ENCODE measurements at places on chromosomes 6 and 20.

DNA sequence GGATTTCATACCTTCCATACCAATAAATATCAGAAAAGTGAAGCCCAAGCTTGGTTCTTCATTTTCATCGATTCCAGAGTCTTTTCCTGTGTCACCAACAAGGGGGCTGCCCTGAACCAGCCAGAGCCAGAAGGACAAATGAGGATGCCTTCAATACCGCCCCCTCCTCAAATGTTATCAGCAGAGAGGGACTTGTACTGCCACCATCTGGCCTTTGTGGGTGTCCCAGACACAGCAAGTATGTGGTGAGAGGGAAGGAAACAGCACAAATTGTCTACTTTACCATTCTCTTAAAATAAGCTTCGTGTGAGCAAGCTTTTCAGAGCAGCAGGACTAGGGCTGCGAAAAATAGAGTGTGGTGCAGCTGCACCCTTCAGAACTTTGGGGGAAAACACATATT lies 165.3 kb downstream of the SOBP start:
- peak; percentile 32 for DNase-seq

GRCh38 chr6:1604158-1605003 lies 5.3 kb upstream of the FOXC1 start:
- peak; percentile 76 for DNase-seq

GRCh38 chr6:158439255-158439654 lies 120.6 kb upstream of the TMEM181 start:
- peak; percentile 80 for DNase-seq

DNA sequence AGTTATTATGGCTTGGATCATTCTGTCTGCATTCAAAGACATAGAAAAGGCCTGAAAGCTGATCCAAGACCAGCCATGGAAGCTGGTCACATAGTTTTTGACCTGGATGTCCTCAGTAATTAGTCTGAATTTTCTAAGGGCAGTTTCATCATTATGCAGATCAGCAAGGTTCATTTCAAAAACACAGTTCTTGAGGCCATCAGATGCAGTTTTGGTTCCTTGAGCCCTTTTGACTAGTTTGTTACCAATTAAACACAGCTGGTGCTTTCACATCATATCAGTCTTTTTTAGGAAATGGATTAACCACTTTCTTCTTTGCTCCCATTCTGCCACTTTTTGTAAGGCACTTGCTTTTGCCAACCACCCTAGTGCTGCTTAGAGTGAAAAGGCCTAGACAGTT lies 129.4 kb downstream of the NCOA3 start:
- DNase-seq, result no peak

DNA sequence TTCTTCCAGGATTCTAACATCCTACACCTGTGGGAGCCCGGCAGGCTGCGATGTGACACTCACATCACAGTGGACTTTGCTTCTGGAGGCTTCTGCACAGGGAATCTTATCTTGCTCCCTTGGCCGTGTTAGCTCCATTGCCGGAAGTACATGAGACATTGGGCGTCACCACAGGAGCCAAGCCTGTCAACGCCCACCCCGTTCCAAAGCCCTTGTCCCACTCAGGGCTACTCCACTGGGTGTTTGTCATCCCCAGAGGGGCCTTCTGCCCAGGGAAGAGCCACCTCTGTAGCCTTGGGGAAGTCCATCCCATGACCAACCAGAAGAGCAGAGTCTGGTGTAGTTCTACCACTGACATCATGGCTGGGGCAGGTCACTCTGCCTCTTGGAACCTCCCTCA lies 1.7 kb downstream of the RAB44 start:
- DNase-seq, result no peak

DNA sequence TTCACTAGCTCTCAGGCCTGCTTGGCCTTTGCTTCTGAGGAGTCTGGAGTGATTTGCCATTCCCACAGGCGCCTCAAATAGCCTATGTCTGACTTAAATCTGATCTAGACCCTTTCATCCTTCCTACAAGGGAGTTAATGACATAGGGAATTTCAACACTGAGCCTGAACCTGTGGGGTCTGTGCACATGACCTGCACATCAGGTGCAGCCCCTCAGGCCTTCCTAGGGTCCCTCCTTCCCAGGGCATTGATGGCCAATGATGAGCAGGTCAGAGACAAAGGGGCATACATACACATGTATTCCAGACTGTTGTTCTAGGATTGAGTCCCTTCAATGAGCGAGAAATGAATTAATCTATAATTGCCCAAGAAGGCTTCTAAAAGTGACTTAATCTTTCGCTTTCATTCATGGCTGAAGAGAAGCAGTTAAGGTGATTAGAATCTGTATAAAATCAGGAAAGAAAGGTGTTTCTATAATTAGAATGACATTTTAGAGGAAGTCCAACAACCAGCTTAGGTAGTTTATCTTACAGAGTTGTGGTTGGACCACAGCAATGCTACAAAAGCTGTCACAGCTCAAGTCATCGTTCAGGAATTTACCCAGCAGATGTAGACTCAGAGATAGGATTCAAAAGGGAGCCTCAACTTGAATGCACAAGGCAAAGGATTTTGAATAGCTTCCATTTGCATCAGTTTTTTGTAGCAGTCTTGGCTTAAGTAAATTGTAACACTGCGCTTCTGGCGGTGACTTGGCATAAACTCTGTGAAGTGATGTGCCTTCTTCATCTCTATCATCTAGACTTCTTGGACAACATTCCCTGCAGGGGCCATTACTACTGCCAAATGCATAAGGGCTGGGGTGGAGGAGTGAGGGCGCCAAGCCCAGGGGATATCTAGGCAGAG lies 27.0 kb upstream of the TBC1D7 start:
- DNase-seq, result peak; percentile 84

DNA sequence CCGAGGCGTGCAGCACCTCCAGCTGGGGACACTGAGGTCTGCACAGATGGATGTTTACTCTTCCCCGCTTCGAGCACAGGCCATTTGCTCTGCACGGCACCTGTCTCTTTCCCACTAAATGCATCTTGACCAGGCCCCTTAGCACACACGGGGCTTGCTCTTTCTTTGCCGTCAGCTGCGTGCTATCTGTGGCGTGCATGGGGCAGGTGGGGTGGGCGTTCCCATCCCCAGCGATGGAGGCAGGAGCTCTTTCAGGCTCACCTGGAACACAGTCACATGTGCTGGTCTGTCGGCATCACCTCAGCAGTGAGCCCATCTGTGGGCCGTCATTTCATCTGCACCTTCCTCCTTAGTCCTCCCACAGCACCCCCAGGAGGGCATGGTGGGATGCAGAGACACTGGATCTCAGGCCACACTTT lies 35.1 kb downstream of the RBM38 start:
- no peak for DNase-seq

GRCh38 chr6:27777614-27778355 lies 134.4 kb downstream of the OR2B2 start:
- DNase-seq, result no peak

DNA sequence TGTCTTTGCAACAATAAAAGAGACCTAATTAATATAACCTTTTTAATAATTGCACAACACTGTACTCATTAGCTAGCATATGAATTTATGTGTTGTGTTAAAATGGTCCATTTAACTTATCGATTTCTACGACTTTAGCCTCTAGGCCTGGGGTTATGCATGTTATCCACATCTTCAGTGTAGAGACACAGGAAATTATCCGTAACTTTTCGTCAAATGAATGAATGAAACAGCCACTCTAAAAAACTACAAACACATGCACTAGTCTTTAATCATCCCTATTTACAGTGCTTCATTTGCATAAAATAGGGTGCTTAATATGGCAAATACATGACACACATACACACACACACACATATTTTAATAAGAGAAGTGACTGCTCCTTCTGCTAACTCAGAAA lies 22.3 kb upstream of the LMBRD1 start:
- DNase-seq, result no peak

- DNase-seq, result no peak
Observed at GRCh38 chr6:165873976-165874375, 210.9 kb upstream of the PDE10A start.

DNA sequence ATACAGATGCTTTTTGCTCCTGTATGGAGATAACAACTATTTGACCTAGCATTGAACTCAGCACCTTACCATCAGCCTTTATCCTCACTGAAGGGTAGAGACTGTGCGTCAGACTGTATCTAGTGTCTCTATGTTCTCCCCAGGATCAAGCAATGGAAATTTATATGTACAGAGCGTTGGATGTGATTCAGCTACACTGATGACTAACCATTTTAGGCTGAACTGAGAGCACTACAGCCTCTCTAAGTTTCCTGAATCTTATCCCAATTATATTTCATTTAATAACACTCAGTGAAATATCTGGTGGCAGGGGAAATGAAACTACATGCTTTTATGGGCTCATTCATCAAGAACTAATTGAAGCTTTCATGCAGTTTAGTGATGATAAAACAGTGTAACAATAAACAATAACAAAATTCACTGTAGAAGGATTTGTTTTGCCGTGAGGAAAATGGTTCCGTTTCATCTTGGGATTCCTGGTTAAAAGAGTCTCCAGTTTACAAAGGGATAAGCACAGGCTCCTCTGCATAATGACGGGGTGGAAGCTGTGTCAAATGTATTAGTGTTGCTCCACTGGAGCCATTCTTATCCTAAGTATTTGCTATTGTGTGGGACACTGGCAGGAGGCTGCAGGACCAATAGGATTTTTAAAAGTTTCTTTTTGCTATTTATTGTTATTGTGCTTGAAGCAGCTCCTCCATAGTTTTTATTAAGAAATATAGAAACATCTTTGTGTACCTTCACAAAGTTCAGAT lies 567.6 kb upstream of the MMS22L start:
- DNase-seq, result no peak

DNA sequence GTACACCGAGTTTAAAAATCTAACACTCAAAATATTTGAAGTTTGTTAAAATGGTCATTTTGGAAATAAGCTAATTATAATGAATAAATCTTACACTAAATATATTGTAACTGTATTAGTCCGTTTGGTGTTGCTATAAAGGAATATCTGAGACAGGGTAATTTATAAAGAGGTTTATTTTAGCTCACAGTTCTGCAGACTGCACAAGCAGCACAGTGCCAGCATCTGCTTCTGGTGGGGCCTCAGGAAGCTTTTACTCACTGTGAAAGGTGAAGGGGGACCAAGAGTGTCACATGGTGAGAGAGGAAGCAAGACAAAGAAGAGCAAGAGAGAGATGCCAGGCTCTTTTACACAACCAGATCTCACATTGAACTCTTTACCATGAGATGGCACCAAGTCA lies 17.1 kb downstream of the ELOVL5 start:
- no peak for DNase-seq

GRCh38 chr20:57031867-57032355 lies 234.5 kb downstream of the BMP7 start:
- DNase-seq, result no peak

DNA sequence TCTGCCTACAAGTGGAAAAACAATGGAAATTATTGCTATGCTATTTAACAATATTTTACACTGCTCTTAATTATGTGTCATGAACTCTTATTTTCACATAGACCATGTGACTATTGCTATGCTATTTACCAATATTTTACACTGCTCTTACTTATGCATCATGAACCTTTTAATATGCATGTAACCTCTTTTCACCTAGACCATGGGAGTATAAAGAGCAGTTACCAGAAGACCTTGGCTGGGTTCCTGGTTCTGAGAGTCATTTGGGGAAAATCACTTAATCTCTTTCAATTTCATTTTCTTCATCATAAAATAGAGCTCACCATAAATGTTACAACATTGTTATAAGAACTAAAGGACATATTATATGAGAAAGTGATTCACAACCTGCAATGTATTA lies 223.8 kb upstream of the RNF217 start:
- no peak for DNase-seq

DNA sequence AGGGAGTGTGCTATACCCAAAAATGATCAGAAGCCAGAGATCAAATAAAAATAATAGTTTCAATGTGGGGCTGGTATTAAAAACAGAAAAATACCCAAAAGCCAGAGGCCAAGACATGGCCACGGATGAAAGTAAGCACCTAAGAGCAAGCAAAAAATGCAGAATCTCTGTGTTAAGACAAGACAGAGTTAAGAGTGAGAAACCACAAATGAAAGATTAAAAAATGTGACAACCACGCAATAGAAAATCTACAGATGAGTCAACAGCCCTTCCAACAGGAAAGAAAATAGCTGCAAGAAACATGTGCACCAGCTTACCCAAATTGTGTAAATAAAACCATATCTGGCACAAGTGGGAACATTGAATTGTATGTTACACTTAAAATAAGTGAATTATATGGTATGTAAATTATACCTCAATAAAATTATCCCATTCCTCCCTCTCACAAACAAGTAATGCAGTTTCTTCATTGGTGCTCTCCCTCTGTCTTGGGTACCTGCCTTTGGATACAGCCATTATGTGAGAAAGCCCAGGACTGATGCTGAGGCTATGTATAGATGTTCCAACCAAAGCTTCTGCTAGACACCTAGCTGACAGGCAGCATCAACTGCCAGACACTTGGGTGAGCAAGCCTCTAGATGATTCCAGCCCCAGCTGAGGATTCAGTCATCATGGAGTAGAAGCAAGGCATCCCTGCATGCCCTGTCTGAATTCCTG lies 55.3 kb upstream of the UFL1 start:
- DNase-seq, result no peak

DNA sequence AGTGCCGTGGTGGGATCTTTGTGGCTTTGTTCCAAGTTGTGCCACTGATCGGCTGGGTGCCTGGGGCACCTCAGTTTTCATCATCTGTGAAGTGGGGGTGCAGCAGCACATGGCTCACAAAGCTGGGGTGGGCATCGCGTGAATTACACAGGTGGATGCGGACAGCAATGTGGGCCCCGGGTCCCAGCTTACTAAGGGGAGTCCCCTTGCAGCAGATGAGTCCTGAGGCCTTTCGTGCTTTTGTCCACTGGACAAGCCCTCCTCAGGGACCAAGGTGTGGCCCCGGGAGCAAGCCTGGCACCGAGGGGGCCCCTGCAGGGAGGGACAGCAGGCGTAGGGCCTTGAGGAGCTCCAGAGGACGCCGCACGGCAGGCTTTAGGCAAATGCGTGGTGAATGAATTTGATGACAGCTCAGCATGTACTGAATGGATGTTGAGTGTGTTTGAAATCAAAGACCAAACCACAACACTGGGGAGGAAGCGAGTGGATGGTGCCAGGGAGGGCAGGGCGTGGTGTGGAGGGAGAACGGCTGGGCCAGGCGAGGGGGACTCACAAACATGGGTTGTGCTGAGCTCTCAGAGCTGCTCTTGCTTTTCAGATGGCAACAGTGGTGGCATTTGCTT lies 53.2 kb downstream of the IRF4 start:
- no peak for DNase-seq

GRCh38 chr20:11867291-11867919 lies 50.3 kb upstream of the BTBD3 start:
- peak; percentile 0 for DNase-seq

- DNase-seq, result no peak
Observed at GRCh38 chr6:1865585-1865984, 255.9 kb downstream of the FOXC1 start.

- DNase-seq, result no peak
Observed at GRCh38 chr6:56347526-56347925, 100.1 kb upstream of the COL21A1 start.

- peak; percentile 59 for DNase-seq
Observed at GRCh38 chr6:44650495-44650894, 263.0 kb downstream of the CDC5L start.

- no peak for DNase-seq
Observed at GRCh38 chr6:50952092-50952907, 133.6 kb downstream of the TFAP2B start.

DNA sequence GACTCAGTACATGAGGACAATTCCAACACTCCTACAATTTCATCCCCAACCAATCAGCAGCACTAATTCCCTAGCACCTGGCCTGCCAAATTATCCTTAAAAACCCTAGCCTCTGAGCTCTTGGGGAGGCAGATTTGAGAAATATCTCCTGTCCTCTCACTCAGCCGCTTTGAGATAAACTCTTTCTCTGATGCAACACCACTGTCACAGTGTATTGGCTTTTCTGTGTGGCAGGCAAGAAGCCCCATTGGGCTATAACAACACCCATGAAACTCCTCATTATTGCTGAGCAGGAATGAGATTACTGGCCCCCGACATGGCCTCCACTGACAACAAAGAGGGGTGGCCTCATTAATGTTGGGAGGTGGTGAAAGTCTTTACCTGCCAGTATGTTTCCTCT lies 515.5 kb downstream of the HACE1 start:
- DNase-seq, result no peak

Data from KBM-7 (cell line).